ENCODE measurements at places on chromosomes 3 and 15.
A peak's percentile ranks its signal among the peaks of the same experiment; 100 is the strongest.

DNA sequence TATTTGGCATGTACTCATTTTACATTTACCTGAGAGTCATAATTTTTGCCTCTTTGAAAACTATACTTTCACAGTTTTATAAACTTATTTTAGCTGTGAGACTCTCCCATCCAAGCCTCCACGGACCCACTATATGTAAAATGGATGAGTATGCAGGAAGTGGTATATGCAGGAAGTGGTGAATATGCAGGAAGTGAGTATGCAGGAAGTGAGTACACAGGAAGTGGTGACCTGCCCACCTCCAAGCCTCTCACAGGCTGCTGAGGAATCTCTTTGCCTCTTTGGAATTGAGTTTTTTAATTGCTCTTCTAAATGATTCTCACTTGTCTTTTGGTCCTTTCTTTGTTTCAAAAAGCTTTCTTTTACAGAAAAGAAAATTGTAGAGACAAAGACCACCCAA lies 85.2 kb downstream of the KBTBD8 start:
- DNase-seq: no peak

- DNase-seq: no peak
Measured at GRCh38 chr15:101135532-101136166, 116.2 kb downstream of the CHSY1 start.

DNA sequence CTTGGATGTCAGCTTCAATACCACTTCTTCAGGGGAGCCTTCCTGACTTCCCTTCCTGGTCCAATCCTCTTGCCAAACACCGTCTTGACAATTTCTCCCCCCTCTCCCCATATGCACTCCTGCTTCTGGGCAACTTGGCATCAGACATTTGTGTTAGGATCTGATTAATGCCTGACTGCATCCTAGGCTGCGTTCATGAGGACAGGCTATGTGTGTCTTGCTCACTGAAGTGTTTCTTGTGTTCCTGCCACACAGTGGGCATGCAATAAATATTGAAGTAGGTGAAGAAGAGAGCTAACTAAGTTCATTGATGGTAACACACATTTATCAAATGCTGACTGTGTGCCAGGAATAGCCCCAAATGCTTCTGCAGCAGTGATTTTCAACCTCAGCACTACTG lies 36.4 kb upstream of the WNT5A start:
- DNase-seq: no peak

DNA sequence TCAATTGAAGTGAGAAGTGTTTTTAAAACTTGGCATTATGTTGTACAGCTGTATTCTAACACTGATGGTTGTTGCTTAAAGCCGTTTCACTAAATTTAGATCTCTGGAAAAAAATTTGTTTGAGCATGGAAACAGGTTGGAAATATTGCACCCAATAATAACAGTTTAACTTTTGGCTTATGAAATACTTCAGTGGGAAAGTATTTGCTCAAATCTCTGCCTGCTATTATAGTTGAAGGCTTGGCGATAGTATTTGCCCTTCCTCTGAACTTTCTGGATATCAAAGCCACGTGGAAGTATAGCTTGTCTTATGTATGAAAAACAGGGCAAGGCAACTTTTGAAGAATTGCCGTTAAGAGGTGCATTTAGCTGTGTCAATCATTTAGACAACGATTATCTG lies 270.3 kb upstream of the LRRFIP2 start:
- DNase-seq: no peak

DNA sequence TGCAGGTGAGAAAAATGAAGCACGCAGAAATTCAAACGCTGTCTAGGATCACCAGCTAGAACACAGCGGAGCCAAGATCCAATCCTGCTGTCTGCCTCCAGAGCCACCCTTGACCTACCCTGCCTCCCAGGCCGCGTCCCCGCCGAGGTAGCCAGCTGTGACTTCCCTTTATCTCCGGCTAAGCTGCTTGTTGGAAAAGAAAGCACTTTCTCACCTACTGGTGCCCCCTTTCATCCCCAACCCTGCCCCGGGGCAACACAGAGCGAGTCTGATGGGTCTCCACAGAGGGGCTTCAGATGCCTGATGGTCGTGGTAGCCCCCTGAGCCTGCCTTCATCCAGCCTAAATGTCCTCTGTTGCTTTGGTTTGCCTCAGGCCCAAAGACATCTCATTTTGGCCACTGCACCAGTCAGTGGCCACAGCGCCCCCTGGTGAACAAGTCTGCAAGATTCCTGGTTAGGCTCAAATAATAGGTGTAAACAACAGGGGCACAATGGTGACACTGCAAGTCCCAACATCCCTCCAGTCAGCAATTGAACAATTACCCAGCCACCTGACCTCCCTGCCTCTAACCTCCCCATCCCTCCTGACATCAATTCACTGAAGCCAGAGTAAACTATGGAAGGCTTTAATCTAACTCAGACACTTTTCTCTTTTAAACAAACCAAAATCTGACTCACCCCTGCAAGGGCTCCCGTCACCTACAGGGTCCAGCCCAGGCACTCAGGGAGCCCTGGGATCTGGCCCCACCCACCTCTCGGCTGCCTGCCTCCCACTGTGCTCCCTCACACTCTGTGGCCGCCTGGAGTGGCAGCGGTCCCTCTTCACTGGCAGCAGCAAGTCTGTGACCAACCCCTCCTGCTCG lies 27.3 kb upstream of the BCL2L10 start:
- no peak for DNase-seq

GRCh38 chr3:4504340-4505261 lies 11.5 kb downstream of the ITPR1 start:
- DNase-seq: no peak

DNA sequence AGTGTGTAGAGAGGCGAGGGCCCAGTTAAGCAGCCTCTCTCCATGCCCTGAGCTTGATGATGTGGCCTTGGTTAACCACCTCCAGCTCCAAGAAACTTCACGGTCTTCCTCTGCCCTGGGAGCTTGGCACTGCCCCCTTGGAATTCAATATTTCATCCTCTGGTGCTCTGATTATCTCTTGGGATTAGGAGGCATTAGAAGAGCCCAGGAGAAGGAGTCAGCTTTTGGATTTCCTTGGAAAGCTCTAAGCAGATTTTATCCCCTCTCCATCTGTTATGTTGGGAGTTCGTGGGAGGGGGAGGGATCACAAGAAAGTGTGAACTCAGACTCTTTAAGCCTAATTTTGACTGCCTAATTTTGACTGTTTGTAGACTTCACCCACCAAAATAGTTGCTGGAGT lies 132.7 kb upstream of the AGBL1 start:
- DNase-seq: no peak

- peak; percentile 17 for DNase-seq
Measured at GRCh38 chr3:43155464-43156121, 49.7 kb upstream of the POMGNT2 start.

DNA sequence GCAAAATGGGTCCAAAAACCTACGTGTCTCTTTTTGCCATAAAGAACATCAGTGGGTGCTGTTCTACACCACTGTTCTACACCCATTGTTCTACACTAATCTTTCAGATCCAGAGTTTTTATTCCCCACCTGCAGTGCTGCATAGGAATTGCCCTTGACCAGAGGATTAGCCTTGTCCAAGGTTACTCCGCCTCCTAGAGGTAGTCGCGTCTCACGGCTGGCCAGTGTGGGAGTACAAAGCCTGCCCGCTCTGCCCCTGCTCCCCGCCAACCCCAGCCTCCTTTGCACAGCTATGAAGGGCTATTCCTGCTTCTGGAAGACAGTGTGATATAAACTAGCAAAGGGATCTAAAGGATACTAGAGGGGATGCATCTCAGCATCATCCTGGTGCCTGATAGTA lies 222.1 kb upstream of the LMCD1 start:
- no peak for DNase-seq

DNA sequence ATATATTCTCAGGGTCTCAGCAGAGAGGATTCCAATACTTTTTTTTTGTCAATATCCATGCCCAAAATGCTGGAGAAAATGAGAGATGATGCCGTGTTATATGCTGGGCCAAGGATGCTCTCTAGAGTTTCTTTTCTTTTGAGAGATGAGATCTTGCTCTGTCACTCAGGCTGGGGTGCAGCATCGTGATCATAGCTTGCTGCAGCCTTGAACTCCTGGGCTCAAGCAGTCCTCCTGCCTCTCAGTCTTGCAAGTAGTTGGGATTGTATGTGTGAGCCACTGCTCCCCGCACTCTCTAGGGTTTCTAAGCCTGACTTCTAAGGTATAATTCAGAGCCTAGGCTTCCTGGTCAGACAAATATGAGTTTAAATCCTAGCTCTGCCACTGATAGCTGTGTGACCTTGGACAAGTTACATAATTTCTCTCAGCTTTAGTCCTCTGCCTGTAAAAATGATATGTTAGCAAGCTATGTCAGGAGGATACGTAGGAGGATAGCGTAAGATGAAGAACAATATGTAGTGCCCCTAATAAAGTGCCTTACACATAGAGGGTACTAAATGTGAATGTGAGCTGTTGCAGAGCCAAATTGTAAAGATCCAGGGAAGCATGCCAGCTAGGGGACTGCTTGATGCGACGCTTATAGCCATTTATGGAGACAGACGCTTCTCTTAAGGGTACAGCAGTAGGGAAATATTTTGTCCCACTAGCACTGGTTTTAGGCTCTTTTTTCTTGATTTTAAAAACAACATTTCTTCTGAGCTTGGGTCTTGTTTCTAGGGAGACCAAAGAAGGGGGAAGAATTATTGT lies 7.4 kb downstream of the STARD9 start:
- DNase-seq: no peak

DNA sequence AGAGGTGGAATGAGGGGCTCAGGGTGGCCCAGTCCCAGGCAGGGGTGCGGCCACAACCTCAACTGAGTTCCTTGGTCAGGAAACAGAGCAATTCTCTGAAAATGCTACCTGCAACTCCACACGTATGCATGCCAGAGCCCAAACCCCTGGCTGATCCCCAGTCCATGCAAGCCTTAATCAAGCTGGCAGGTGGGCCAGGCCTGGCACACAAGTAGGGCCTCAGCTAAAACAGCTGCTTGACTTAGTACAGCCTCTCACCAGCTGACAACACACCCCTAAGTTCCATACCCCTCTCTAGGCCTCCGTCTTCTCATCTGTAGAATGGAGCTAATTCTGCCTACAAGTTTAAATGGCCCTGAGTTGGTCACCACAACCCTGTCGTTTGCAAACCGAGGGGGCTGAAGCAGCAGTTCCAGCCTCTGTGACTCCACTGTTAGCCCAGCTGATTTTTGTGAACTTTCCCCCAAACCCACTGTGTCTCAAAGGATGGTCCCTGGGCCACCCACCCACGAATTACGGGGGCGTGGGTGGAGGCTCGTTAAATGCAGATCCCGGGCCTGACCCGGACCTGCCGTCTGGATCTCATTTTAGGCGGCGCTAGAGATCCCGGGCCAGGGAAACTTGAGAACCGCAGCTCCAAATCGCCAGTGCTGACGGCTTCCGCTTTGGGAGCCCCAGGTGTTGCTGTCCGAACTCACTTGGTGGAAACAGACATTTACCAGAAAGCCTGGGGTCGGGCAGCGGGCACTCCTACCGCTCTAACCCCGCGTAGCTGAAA lies 927 bp downstream of the CHDH start:
- no peak for DNase-seq

DNA sequence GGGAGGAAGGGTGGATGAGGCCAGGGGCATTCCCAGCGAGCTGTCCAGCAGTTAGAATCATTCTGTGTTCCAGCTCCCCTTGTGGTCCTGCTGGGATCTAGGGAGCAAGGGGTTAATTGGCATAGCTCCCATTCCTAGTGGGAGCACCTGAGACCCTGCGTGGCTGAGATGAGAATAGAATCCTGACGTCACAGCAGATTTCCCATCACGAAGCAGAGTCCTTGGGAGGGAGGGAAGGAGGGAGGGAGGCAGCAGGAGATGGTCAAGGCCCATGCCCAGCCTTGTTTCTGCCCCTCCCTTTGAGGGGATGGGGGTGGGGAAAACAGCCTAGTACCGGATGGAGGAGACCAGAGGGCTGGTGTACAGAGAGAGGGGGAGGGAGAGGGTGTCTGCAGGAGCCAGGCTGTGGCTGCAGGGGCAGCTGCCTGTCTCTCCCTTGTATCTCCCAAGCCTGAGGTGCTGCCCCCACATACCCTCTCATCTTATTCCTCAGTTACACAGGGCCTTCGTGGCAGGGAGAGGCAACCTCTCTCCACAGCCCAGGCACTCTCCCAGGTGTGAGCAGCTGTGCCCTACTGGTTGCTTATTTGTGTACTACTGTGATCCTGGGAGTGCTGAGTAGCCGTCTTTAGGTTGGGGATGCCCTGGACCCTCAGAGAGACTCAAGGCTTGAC lies 5.4 kb downstream of the TYRO3 start:
- peak; percentile 68 for DNase-seq

GRCh38 chr3:10577486-10577885 lies 72.1 kb upstream of the ATP2B2 start:
- DNase-seq: no peak

DNA sequence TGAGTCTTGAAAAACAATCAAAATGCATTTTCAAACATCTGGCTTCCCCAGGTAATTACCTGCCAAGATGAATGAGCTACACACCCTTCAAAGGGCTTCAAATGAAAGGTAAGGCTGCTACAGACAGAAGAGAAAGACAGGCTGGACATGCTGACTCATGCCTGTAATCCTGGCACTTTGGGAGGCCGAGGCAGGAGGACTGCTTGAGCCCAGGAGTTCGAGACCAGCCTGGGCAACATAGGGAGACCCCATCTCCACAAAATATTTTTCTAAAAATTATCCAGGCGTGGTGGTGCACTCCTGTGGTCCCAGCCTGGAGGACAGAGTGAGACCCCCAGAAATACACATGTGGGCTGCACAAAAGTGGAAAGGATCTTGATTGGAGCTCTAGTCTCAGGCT lies 14.5 kb upstream of the ZFYVE19 start:
- no peak for DNase-seq

DNA sequence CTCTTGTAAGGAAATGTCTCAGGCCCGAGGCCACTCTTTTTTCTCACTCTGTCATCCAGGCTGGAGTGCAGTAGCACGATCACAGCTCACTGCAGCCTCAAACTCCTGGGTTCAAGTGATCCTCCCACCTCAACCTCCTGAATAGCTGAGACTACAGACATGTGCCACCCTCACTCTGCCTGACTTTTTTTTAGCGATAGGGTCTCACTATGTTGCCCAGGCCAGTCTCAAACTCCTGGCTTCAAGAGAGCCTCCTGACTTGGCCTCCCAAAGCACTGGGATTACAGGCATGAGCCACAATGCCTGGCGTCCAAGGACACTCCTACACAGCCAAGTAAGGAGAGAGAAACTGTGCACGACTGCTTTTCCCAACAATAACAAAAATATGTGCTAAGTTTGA lies 7.6 kb downstream of the ZNF445 start:
- DNase-seq: no peak

DNA sequence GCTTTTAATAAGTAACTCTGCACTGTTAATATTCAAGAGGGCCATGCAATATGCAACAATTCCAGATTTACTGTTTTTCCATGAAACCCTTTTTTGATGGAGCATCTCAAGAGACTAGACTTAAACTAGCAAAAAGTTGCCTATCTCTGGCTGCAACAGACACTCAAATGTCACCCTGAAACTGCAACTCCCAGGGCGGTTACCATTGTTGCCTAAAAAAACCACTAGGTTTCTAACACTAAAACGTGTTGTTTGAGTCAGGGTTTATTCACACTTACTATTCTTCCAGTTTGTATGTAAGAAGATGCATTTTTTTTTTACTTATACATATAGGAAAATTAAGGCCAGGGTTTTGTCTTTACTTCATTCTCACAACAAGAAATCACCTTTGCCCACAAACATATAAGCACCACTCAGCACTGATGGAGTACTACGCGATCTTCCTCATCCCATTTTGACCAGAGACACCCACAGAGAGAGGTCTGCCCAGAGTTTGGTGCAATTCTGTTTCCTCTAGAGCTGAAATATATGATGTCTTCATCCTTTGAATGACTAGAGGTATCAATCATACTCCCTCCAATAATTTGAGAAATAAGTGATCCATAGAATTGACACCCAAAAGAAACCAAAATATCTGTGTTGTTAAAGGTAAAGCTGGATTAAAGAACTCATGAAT lies 124.0 kb upstream of the SNTN start:
- no peak for DNase-seq

GRCh38 chr3:160537729-160538128 lies 27.6 kb downstream of the KPNA4 start:
- no peak for DNase-seq

Measured in brain pericyte (primary cell).